ENCODE measurements at places on chromosomes 7 and 10. TPM values are rescaled to one million over a fixed set of nuclear protein-coding genes. Genes with fewer than 3 reads are reported as not detected.

Gene NKX1-2
- total RNA-seq = not detected

Gene PRR15
- 76.1 TPM for total RNA-seq

- H3K36me3 ChIP-seq = no peaks in the 10 kb centered on the region
- no peaks in the 10 kb centered on the region for H3K27me3 ChIP-seq
- no peak for DNase-seq
- H3K4me3 ChIP-seq = no peak overlapping the region
Observed at GRCh38 chr10:116775488-116776400, 33.4 kb upstream of the HSPA12A start.

DNA sequence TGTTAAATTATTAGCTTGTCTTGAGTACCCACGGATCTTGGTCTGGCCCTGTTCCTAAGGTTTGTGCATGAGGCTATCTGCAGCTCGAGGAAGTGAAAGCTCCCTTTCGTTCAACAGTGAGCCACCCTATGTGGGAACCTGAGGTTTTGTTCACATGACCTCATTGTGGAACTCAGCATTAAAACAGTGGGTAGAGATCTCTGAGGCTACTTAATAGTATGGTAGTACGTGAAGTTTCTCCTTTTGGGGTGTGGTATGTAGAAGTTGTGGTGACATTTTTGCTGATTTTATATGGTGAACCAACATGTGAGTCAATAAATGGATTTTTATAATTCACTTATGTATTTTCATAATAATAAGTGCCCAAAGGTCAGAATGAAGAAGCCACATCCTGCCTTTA, 252.7 kb upstream of the FERD3L start:
- H3K36me3 ChIP-seq = no peaks in the 10 kb centered on the region
- H3K27me3 ChIP-seq = peaks cover 13% of the 10 kb centered on the region
- H3K4me3 ChIP-seq = no peak overlapping the region
- H3K27ac ChIP-seq = no peak overlapping the region
- DNase-seq = no peak
- peaks cover 11% of the 10 kb centered on the region for H3K4me1 ChIP-seq

GRCh38 chr10:20429742-20430141, 467.4 kb downstream of the NEBL start:
- no peak overlapping the region for H3K4me3 ChIP-seq
- no peaks in the 10 kb centered on the region for H3K27me3 ChIP-seq
- H3K27ac ChIP-seq = no peak overlapping the region
- H3K4me1 ChIP-seq = no peaks in the 10 kb centered on the region
